NCI-H2107 (cell line): ENCODE measurements at places on chromosomes 11 and 22.

DNA sequence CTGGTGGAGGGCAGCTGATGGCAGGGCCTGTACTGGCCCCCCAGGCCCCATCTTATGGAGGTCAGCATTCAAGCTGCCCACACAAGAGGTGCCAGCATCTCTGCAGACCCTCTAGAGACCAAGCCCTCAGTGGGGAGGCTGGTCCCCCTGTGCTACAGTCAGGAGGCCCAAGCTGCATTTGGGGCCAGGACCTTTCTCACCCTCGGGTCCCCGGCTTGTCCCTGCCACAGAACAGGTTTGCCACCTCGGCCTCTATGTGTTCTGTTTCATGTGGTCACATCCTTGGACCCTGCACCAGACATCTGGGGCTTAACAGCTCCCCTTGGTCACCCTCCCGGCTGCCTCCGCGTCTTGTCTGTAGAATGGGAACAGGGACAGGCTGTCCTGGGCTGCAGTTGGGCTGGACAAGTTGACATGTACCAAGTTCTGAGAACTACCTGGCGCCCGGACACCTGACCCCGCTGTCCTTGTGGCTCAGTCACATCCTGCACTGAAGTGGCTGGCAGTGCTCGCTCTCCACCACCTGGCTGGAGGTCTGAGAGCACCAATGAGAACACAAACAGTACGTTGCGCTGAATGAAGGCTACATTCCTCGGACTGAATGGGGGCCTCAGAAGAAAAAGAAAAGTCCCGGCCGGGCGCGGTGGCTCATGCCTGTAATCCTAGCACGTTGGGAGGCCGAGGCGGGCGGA is 2.7 kb upstream of the PLXNB2 start:
- no peak for DNase-seq

DNA sequence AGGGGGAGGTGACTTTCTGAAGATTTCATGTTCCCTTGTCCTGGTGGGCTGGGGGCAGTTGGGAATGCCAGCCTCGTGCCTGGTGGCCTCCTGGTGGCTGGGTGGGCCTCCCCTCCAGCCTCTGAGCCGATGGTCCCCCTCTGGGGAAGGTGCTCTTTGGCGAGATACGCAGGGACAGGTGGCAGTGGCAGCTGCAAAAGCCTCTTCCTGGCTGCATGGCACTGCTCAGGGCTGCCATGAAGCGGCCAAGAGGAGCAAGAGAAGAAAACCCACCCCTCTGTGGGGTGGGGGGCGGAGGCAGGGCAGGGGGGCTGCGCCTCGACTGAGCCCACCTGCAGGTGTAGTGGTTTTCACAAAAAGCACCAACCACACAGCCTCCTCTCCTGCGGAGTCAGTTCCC is 61.8 kb upstream of the PHF21B start:
- no peak for DNase-seq

DNA sequence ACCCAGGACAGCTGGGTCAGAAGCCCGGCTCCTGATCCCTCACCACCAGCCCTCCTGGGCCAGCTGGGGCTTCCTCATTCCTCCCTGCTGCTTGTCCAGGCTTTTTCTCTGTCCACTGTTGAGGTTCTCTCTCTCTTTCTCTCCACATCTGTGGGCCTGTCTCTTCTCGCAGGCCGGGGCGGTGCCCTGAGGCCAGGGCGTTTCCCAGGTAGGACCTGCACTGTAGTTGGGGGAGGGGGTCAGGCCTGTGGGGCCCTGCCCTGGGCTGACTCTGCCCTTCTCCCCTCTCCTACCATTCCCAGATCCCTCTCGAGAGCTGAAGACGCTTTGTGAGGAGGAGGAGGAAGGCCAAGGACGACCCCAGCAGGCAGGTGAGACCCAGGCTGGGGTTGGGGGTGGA is 4.9 kb downstream of the EHBP1L1 start:
- DNase-seq: no peak

DNA sequence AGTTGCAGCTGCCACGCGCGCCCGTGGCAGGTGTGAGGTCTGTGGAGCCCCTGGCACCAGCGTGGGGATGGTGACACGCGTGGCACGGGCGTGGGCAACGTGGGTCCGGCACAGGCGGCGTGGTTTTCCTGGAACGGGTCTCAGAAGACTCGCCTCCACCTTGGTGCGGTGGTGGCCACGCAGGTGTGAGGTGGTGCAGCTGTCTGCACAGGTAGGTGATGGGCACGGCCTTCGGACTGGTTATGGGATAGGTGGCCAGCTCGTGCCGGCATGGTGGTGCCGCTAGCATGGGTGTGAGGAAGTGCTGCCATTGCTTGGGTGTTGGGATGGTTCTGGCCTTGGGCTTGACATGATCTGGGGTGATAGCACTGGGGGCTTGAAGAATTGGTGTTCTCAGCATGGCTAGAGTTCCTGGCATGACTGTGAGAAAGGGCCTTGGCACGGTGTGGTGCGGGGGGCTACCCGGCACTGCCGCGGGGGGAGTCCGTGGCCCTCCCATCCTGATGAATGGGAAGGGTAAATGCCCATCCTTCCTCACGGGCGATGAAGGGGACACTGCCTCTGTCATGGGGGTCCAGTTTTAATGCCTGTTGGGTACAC is 531 bp downstream of the DAGLA start:
- no peak for DNase-seq

DNA sequence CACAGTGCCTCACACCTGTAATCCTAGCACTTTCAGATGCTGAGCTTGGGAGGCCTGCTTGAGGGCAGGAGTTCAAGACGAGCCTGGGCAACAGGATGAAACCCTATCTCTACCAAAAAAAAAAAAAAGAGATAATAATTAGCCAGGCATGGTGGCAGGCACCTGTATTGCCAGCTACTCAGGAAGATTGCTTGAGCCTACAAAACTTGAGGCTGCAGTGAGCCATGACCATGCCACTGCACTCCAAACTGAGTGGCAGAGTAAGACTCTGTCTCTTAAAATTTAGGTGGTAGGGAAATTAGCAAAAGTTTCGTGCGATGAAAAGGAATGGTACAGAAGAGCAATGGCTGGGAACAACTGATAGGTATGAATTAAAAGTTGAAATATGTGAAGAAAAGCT is 18.0 kb downstream of the ST13 start:
- DNase-seq: no peak

DNA sequence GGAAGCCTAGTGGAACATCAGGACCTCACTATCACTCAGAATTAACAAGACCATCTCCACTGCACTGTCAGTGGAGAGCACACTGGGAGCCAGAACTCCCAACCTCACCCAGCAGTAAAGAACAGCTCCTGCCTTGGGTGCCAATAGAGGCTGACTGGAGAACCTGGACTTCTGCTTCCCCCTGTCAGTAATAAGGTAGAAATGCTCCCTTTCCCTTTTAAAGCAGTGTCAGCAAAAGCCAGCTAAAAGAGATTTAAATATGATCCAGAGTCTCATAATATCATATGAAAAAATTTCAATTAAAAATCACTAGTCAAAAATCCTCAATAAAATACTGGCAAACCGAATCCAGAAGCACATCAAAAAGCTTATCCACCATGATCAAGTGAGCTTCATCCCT is 82.8 kb downstream of the SPATA19 start:
- DNase-seq: no peak

DNA sequence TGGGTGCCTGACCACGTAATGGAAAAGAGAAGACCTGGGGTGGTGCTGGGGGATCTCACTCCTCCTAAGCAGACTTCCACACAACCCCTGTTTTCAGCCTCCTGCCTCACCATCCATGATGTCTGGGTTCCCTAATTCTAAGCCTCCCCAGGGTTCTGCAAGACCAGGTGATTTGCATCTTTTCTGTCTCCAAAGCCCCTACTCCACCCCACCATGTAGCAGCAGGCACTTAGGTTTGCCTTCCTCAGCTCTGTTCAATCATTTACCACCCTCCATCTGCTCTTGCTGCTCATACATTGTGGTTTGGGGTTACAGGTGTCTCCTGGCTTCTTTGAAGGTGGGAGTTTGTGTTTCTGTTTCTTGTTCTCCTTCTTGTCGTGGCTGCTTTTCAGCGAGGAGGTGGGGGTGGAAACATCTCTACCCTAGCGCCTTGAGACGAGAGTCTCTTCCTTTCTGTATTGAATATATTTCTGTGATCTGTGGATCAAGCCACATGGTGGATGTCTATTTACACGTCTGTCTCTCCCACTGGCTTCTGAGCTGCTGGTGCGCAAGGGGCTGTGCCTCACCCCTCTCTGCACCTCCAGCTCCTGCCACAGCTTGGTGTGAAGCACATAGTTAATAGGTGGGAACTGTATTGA is 6.6 kb upstream of the SSTR3 start:
- DNase-seq: no peak

GRCh38 chr22:47446821-47447810 is 684.7 kb downstream of the TBC1D22A start:
- no peak for DNase-seq

- no peak for DNase-seq
Observed at GRCh38 chr11:30586251-30587144, at the start of gene MPPED2. TSS of gene MPPED2 (minus strand) at chr11:30586353. CDS start at chr11:30580373, 5,980 bp downstream.

DNA sequence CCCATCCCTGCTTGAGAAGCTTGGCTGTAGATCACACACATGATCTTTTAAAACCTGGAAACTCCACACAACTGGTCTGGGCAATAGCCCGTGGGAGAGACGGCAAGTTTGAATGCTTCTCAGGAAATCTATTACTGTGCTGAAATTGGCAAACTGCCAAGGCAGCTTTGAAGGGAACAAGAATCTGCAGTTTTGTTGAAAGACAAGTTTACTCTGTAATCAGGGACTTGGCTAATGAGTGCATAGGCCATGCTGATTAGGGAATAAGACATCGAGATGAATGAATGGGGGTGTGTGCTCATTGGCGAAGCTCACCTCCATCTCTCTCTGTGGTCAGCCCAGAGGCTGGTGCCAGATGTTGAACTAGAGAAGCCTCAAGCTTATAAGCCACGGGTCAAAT is 218.8 kb downstream of the HIPK3 start:
- no peak for DNase-seq

DNA sequence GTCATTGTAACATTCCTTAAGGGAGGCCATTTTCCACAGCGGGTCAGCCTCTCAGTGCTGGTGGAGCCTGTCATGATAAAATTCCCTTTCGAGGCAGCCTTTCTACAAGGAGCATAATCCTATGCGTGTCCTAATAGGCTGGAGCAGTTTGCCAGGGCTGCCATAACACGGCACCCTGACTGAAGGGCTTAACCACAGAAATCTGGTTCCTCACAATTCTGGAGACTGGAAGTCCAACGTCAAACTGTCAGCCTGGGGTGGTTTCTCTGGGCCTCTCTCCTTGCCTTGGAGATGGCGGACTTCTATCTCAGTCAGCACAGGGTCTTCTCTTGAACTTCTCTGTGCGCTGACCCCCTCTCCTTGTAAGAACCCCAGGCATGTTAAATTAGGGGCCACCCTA is 1.4 kb upstream of the RGL4 start:
- no peak for DNase-seq

DNA sequence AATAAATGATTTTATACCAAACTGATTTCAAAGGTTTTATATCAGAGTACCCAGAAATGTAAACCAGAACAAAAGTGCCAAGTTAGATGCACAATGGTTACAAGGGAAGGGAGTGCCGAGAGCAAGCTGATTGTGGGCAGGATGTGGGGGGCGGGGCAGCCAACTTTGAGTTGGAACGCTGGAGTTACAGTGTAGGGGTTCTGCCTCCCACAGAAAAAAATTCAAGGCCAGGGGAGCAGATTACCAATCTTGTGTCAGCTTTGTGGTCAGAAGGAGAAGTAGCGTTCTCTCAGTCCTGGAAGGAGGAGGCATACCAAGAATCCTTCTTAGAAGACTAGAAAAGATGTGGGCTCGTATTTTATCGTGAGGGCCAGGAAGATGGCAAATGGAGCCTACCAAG is 15.9 kb upstream of the POU2AF2 start:
- no peak for DNase-seq

GRCh38 chr22:31313366-31314147 is 21.3 kb upstream of the PIK3IP1 start:
- peak; percentile 43 for DNase-seq

DNA sequence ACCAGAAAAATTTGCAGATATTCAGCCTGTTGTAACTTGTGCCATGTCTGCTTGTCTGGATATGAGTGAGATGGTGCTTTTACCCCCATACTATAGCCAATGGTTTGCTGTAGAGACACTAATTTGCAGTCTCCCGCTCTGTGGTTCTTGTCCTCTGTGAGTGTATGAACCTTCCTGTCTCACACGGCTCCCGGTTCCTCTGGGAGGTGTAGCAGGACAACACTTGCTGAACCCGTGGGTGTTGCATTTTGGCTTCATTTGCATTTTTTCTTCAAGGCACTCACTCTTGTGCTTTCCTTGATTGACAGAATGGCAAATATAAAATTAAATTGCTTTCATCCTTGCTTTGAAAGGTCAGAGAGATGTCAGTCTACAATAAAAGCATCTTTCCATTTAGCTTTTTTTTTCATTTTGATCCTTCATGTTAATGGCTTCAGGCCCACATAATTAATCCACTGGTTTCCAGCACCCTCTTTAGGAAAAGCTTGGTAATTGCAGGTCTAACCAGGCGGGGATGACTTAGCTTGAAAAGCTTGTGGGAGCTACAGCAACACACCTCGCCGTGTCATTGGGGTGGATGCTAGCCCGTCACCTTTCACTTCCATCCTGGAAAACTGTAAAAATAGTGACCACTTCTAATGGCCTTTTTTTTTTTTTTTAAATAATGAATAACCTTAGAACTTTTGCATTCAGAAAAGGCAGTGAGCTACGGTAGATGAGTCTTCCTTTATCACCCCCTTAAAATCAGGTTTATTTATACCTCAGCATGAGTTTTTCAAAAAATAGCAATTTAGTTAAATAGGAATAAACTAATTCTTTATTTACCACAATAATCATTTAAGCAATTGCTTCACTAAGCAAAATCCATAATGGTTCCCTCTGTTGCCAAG is 27.4 kb upstream of the ST14 start:
- peak; percentile 37 for DNase-seq

DNA sequence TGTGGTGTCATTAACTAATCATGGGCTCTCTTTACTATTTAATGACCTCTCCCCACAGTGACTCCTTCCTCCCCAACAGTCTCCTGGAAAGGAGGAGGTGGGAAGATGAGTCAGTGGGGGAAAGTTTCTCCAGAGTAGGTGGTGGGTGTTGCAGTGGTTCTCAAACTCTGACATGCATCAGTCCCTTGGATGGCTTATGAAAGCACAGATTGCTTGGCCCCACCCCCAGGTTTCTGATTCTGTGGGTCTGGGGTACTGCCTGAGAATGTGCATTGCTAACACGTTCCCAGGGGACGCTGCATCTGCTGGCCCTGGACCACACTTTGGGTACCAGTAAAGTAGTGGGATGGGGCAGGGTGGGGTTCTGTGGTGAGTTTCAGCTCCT is 9.8 kb downstream of the CD82 start:
- no peak for DNase-seq

- no peak for DNase-seq
Observed at GRCh38 chr11:61477727-61478148, 30.8 kb upstream of the LRRC10B start.
